ENCODE measurements at places on chromosomes 12 and 14. TPM values are rescaled to one million over a fixed set of nuclear protein-coding genes. Genes with fewer than 3 reads are reported as not detected.

- no peak for DNase-seq
- no peaks in the 10 kb centered on the region for H3K27me3 ChIP-seq
- H3K27ac ChIP-seq: no peak overlapping the region
- H3K4me3 ChIP-seq: no peak overlapping the region
- no peaks in the 10 kb centered on the region for H3K36me3 ChIP-seq
- H3K4me1 ChIP-seq: no peaks in the 10 kb centered on the region
Measured at GRCh38 chr14:38329246-38329645, 73.4 kb upstream of the CLEC14A start.

GRCh38 chr12:131050463-131051154 lies 96.9 kb downstream of the ADGRD1 start:
- DNase-seq: no peak
- peak overlapping the region; percentile 9 for H3K27ac ChIP-seq
- H3K4me3 ChIP-seq: no peak overlapping the region

- no peak overlapping the region for H3K4me3 ChIP-seq
- H3K4me1 ChIP-seq: no peaks in the 10 kb centered on the region
- no peak for DNase-seq
- no peaks in the 10 kb centered on the region for H3K36me3 ChIP-seq
Measured at GRCh38 chr12:96521895-96522682, 32.7 kb downstream of the CFAP54 start.

ATN1 gene
- 34.0 TPM for polyA plus RNA-seq

DNA sequence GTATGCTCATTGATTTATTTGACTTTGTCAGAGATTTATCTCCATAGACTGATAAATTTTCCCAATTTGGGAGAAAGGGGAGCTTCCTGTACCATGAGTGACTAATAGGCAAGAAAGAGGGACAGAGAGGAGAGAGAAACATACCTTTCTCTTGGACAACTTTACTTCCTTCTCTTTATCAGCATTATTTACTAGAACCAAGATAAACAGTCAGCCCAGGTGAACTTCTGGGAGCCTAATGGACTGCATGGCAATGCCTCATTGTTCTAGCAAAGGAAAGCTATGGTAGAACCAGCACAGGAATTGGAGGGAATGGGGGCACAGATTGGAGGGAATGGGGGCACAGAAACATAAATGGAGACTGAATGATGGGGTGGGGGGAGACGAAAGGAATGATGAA lies 63.4 kb upstream of the STXBP6 start:
- H3K27me3 ChIP-seq: no peaks in the 10 kb centered on the region
- H3K27ac ChIP-seq: no peak overlapping the region
- H3K4me1 ChIP-seq: no peaks in the 10 kb centered on the region
- H3K36me3 ChIP-seq: no peaks in the 10 kb centered on the region
- peak; percentile 51 for DNase-seq

MYO1H gene
- not detected for polyA plus RNA-seq

GRCh38 chr12:58465418-58465817 lies 454.9 kb downstream of the LRIG3 start:
- no peak for DNase-seq
- no peaks in the 10 kb centered on the region for H3K27me3 ChIP-seq
- H3K4me3 ChIP-seq: no peak overlapping the region
- H3K27ac ChIP-seq: no peak overlapping the region

- H3K27me3 ChIP-seq: no peaks in the 10 kb centered on the region
- peak overlapping the region; percentile 34 for H3K27ac ChIP-seq
- no peaks in the 10 kb centered on the region for H3K36me3 ChIP-seq
- no peak for DNase-seq
Measured at GRCh38 chr14:103071544-103072251, 12.3 kb upstream of the LBHD2 start.

DNA sequence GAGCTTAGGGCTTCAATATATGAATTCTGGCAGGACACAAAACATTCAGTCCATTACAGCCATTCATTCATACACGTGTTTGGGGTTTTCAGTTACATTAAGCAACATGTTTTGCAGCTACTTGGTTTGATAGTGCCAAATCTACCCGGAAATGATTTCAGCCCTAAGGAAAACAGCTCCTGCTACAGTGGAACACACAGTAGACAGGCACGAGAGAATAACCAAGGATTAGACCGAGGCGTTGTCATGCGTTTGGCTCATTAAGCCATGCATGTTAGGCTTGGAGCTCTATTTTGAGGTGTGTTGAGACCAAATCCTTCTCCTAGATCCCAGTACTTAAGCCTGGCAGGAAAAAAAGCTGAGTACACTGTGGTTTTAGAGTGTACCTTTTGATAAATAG lies 177.4 kb downstream of the PRKCH start:
- H3K4me3 ChIP-seq: no peak overlapping the region
- no peaks in the 10 kb centered on the region for H3K36me3 ChIP-seq
- no peaks in the 10 kb centered on the region for H3K27me3 ChIP-seq
- H3K27ac ChIP-seq: no peak overlapping the region
- no peak for DNase-seq

CEBPE gene
- polyA plus RNA-seq: not detected

DNA sequence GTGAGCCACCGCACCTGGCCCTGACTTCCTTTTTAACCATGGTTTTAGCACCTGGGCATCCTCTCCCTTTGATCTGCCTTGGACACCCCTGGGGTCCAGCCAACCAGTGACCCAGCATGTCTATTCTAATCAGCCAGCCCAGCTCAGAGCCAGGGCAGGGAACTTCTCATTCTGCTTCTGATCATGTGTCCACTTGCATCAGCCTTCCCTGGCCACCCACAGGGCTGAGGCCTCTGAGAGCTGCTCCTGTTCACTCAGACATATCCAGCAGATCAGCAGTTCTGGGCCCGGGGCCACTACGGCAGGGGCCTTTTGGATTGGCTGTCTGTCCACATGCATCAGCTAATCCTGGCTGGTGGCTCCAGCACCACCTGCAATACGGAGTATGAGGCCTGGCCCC lies 117.9 kb upstream of the MAP1LC3B2 start:
- no peak overlapping the region for H3K27ac ChIP-seq
- H3K4me3 ChIP-seq: no peak overlapping the region
- no peaks in the 10 kb centered on the region for H3K4me1 ChIP-seq
- no peak for DNase-seq
- H3K27me3 ChIP-seq: no peaks in the 10 kb centered on the region
- H3K36me3 ChIP-seq: no peaks in the 10 kb centered on the region

- DNase-seq: no peak
- peaks cover 2% of the 10 kb centered on the region for H3K36me3 ChIP-seq
- no peaks in the 10 kb centered on the region for H3K27me3 ChIP-seq
- no peak overlapping the region for H3K27ac ChIP-seq
- H3K4me1 ChIP-seq: peaks cover 8% of the 10 kb centered on the region
Measured at GRCh38 chr12:40054555-40055227, 51.2 kb downstream of the SLC2A13 start.

DNA sequence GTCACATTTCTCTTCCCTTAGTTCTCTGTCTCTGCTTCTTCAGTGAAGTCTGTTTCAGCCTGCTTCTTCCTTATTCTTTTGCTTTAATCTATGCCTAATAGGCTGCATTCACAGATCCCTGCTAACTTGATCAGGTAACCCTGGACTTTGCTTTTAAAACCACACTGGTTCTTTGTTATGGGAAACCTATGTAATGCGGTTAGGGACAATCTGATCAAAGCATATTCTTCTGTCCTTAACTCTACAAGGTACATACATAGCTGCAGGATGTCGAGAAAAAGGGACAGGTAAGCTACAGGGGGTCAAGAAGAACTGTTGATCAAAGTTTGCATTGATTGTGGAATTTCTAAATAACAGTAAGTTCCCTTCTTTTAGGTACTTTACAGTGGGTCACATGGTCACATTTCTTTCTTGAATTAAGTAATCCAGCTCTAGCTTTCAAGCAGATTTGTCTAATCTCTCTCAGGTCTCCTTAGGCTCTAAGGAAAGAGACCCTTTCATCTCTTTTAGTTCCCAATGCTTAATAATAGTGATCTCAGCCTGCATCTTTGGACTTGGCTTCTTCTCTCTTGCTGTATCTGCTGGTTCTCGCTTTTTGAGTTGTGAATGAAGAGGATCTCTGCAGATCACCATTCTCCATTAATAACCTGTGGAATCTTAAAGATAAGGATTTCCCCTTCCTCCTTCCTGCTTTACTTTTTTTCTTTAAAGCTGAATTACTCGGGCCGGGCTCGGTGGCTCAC lies 3.8 kb downstream of the COPZ1 start:
- DNase-seq: peak; percentile 51
- peak overlapping the region; percentile 59 for H3K27ac ChIP-seq
- peaks cover 8% of the 10 kb centered on the region for H3K4me1 ChIP-seq
- H3K4me3 ChIP-seq: no peak overlapping the region

RPL10L gene
- polyA plus RNA-seq: not detected

- no peak overlapping the region for H3K4me3 ChIP-seq
- no peaks in the 10 kb centered on the region for H3K4me1 ChIP-seq
- no peaks in the 10 kb centered on the region for H3K36me3 ChIP-seq
- H3K27me3 ChIP-seq: no peaks in the 10 kb centered on the region
Measured at GRCh38 chr12:15546102-15546701, 223.9 kb downstream of the PTPRO start.

CCDC198 gene
- 90.1 TPM for polyA plus RNA-seq

GRCh38 chr14:67763158-67763822 lies 53.1 kb downstream of the ZFYVE26 start:
- no peak overlapping the region for H3K27ac ChIP-seq
- no peak overlapping the region for H3K4me3 ChIP-seq
- no peak for DNase-seq
- no peaks in the 10 kb centered on the region for H3K4me1 ChIP-seq
- no peaks in the 10 kb centered on the region for H3K27me3 ChIP-seq

MSI1 gene
- 6.2 TPM for polyA plus RNA-seq

GRCh38 chr12:104486943-104487819 lies 30.4 kb downstream of the CHST11 start:
- no peak for DNase-seq
- no peaks in the 10 kb centered on the region for H3K27me3 ChIP-seq
- H3K4me1 ChIP-seq: no peaks in the 10 kb centered on the region
- no peak overlapping the region for H3K27ac ChIP-seq
- H3K36me3 ChIP-seq: no peaks in the 10 kb centered on the region

- no peaks in the 10 kb centered on the region for H3K4me1 ChIP-seq
- no peaks in the 10 kb centered on the region for H3K36me3 ChIP-seq
- no peak overlapping the region for H3K27ac ChIP-seq
- no peak for DNase-seq
- no peaks in the 10 kb centered on the region for H3K27me3 ChIP-seq
- H3K4me3 ChIP-seq: no peak overlapping the region
Measured at GRCh38 chr14:77782202-77782601, 17.7 kb upstream of the ADCK1 start.

DNA sequence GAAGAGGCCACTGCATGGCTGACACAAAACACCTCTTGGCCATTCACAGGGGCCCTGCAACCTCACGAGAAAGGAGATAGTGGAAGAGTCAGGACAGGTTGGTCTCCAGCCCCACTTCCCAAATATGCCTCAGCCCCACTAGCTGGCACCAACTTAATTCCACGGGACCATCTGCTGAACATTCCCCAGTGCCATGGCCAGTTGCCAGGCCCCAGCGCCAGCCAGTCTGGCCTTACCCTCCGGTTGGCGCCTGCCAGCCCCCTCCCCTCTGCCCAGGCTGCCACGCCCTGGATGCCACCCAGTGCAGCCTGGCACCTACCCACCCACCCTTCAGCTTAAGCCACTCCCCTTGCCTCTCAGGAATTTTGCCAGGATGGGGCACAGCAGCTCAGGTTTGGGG lies 21.2 kb upstream of the HSPB8 start:
- H3K4me3 ChIP-seq: no peak overlapping the region
- H3K27me3 ChIP-seq: peaks cover 6% of the 10 kb centered on the region
- no peak overlapping the region for H3K27ac ChIP-seq
- no peak for DNase-seq
- H3K36me3 ChIP-seq: no peaks in the 10 kb centered on the region

FLVCR2 gene
- 29.7 TPM for polyA plus RNA-seq

BRF1 gene
- polyA plus RNA-seq: 20.3 TPM

DNA sequence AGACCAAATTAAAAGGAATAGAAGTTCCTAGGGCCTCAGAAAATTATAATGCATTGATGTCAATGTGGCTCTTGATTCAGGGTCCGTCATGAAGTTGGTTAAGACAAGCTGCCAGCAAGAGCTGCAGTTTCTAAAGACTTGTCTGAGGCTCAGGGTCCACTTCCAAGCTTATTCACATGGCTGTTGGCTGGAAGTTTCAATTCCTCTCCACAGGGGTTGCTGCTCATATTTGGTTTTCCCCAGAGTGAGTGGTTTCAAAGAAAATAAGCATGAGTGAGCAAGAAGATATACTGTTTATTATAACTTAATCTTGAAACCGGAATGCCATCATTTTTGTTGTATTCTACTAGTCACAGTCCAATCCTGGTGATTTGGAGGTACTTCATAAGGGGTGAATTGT lies 1247.4 kb downstream of the LRFN5 start:
- no peaks in the 10 kb centered on the region for H3K27me3 ChIP-seq
- no peaks in the 10 kb centered on the region for H3K4me1 ChIP-seq
- DNase-seq: no peak
- no peak overlapping the region for H3K4me3 ChIP-seq

CD163L1 gene
- polyA plus RNA-seq: 16.2 TPM

GRCh38 chr14:64294672-64295413 lies 672 bp upstream of the ESR2 start:
- DNase-seq: peak; percentile 39
- no peaks in the 10 kb centered on the region for H3K4me1 ChIP-seq
- H3K27ac ChIP-seq: peak overlapping the region; percentile 2
- no peaks in the 10 kb centered on the region for H3K36me3 ChIP-seq

DNA sequence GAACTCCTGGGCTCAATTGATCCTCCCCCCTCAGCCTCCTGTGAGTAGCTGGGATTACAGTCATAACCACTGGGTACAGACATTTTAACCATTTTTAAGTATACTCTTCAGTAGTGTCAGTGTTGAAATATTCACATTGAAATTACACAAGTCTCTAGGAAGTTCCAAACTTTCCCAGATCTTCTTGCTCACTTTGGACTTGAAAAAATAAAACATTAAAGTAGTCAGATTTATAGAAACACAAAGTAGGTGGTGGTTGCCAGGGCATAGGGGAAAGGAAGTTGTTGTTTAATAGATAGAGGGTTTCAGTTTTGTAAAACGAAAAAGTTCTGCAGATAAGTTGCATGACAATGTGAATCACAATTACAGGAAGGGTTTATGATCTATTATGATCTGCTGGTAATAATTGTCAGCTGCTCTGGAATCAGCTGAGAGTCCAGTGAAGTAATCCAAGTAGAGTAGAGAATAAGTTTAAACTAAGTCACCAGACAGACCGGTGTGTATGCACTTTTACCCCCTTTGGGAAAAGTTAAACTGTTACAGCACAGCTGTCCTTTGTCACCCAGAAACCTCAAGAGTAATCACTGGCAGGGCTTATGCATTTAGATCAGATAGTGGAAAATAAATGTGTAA lies 27.4 kb downstream of the PCNX1 start:
- H3K27ac ChIP-seq: peak overlapping the region; percentile 42
- peaks cover 2% of the 10 kb centered on the region for H3K4me1 ChIP-seq
- no peaks in the 10 kb centered on the region for H3K27me3 ChIP-seq
- no peaks in the 10 kb centered on the region for H3K36me3 ChIP-seq
- no peak overlapping the region for H3K4me3 ChIP-seq
